ENCODE measurements at places on chromosomes 12 and 14.
A peak's percentile ranks its signal among the peaks of the same experiment; 100 is the strongest.

- DNase-seq, result no peak
Measured at GRCh38 chr12:131758016-131758739, 47.3 kb downstream of the SFSWAP start.

DNA sequence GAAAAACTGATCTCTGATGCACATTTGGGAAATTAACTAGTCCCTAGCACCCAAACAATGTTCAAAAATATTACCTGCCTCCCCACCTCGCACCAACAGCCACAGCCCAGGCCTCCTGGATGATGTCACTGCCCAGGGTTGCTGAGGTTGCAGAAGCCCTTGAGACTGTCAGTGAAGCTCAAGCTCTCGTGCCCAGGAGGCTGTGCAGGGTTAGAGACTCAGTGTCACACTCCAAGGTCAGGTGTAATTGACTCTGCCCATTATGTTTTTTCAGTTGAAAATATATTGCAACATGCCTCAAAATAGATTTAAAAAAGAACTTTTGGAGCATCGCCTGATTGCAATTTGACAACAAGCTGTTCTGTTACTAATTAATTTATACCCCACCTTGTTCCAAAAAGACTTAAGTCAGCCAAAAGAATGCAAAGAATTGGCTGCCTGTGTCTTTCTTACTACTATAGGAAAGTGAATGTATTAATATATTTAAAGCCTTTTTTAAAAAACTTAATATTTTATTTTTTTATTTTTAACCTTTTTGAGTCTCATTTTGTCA is 72.3 kb downstream of the CMAS start:
- no peak for DNase-seq

DNA sequence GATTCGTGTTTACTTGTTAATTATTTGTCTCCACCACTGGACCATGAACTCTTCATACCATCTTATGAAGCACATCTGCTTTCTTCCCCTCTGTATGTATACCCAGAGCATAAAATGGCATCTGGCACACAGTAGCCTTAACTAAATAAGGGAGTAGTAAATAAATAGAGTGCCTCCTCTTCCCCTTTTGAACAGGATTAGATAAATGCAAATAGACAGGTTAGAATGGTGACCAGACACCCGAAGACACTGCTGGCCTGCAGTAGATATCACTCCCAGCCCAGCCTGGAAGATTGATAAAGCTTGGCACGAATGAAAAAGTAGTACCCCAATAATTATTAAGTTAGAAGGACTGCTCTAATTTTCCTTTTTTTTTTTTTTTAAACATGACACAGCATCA is 6.9 kb downstream of the GALNT4 start:
- no peak for DNase-seq

DNA sequence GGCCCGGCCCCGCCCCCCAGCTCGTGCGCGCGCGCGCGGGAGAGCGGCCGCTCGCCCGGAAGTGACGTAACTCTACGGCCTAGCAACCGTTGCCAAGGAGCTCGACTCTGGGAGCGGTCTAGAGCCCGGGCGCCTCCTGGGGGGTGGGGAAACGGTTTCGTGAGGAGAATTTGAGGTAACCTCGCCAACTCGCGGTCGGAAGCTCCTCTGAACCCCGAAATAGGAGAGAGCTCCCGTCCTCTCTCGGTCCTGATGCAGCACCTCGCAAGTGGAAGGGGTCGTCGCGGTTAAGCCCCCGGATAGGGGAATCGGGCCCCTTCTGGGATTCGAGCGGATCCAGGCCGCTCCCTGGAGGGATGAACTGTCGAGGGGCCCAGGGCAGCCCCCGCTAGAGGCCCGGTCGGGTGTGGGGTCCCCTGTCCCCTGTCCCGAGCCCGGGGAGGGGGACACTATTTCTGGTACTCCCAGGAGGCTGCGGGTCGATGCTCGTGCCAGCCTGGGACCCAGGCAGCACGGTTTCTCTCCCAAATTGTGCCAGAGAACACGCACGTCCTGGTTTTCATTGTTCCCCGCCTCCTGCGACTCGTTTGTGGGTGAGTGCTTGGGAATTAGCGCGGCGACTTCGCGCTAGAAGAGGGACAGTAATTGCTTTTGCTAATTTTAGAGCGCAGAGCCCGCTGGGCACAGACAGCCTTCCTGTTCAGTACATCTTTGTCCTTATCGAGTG is at the start of gene IFT81:
TSS of gene IFT81 (plus strand) at position 89 of the 727 bp plus-strand sequence. CDS start 3,024 bp downstream, outside the sequence.
- peak; percentile 95 for DNase-seq

DNA sequence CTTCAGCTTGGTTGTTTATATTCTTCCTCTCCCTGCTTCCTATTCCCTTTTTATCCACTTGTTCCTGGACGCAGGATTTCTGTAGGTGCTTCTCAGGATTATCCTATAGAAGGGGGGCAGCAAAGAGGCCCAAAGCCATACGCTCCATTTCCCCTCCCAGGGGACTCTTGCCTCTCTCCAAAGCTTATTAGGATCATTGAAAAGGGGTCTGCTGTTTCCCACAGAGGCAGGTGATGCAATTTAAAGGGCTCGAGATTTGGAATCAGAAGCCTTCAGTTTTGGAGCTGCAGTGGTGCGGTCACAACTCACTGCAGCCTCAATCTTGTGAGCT is 31.5 kb upstream of the SYNDIG1L start:
- no peak for DNase-seq

Data from CD4-positive, alpha-beta T cell treated with Interleukin-6 for 4 hours (primary cell).